ENCODE measurements at places on chromosomes 11 and 22.

DNA sequence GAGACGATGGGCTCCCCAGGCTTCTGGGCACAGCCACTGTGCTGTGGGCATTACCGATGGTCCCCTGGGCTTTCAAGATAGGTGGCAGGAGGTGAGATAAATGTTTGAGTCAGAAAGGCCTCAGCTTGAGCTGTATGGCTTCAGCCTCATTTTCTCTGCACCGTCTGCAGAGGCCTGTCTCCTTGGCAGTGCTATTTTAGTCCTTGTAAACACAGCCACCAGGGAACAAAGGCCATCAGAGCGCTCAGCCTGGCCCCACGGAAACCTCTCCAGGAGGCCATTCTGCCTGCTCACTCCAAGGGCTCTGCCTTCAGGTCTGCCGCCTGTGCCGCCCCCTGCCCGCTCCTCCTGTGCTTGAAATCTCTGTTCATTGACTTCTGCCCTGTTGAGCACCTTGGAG lies 1424.9 kb downstream of the TBC1D22A start:
- DNase-seq, result no peak

GRCh38 chr22:20271114-20271994 lies 3.2 kb upstream of the RTN4R start:
- DNase-seq, result no peak

DNA sequence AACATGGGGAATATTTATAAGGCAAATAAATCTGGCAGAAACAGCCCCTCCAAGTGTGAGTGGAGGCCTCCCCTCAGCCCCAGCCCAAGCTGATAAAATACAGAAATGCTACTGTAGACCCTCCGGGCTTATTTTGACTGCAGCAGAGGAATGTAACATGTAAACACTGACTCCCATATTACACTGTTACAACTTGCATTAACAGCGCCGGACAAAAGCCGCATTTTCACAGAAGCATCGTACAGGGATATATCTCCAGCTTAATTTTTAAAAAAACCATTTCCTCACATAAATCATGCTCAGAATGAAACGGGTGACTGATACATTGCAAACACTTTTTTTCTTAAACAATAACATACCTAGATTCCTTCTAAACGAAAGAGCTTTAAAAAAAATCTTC lies 36.6 kb upstream of the COMT start:
- no peak for DNase-seq

DNA sequence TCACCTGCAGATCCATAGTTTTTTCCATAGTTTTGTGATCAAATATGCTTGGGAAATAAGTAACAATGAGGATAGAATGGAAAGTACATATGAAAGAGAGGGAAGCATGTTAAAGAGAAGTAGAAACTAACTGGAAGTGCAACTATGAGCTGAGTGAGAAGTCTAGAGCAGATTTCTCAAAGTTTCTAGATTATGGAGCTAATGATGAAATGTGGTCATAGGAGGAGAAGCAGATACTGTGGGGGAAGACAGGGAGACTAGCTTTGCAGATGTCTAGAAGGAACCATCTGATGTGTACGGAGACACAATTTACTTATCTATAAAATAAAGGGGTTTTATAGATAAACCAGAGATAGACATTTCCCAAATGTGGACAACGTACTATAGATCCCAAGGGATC lies 37.1 kb downstream of the RELT start:
- no peak for DNase-seq

DNA sequence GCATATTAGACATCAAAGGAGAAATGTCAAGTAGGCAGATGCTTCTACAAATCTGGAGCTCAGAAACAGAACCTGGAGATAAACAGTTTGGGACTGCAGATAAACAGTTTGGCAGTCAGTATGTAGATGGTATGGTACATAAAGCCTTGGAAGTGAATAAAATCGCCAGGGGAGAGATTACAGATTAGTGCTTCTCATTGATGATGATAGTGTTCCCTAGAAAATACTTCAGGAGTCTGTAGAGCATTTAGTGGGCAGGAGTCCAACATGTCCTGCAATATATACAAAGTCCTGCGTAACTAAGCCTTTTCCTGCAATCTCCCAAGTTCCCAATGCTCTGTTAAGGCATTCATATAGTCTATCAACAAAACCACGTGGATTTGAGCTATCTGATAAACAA lies 35.2 kb downstream of the NARS2 start:
- DNase-seq, result no peak

DNA sequence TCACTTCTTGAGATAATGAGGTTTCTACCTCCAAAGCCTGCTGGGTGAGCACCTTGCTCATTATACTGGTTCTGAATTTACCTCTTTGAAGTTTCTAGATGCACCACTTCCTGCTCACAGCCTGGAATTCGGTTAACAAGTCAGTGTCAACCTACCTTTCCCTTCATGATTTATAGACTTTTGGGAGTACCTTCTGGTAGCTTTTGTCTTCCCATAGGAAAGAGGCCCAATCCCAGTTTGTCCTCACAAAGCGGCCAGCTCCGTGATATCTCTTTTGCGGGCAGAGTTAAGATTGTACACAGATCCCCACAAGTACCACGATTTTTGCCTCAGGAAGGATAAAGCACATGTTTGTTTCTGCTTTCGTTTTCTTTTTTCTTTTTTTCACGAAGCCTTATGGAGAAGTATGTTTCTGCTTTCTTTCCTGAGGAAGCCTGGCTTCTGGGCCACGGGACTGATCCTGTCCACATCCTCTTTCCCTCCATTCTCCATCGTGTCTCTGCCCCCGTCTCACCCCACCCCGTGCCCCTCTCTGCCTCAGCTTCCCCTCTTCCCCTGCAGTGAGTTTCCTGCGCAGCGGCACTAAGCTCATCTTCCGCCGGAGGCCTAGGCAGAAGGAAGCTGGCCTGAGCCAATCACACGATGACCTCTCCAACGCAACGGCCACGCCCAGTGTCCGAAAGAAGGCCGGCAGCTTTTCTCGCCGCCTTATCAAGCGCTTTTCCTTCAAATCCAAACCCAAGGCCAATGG lies 5.7 kb upstream of the HINFP start:
- no peak for DNase-seq

DNA sequence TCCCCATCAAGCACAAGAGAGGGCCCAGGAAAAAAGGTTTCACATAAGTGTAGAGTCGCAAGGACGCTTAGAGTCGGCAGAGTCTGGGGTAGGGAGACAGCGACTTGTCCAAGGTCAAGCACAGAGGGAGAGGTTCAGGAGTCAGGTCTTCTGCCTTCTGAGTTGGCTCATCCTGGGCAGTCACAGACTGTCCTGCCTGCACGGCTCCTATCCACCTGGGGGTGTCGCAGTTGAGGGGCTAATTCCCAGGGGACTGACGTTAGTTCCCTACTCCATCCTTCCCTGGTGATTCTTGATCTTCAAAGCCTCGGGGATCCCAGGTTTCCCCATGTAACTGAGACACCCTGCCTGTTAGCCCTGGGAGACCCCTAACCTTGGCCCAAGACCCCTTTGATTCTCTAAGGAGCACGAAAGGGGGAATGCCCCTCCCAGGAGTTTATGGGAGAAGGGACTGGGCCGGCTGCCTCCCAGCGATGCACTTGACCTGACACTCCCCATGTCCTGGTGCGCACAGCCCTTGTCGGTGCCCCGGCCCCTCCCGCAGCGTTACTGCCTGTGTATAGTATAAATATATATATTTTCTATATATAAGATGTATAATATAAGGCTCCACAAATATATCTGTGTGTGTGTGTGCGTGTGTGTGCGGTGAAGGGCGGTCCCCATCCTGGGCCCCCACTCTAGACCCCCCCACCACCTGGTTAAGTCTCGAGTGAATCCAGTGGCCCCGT lies 14.7 kb upstream of the TAB1 start:
- no peak for DNase-seq

GRCh38 chr11:62514151-62514550 lies 32.5 kb downstream of the AHNAK start:
- no peak for DNase-seq

- DNase-seq, result no peak
These were observed 57.7 kb downstream of the GAB2 start for GRCh38 chr11:78359921-78360320.

- DNase-seq, result no peak
These were observed 111.7 kb downstream of the MORC2 start for GRCh38 chr22:30856741-30857502.

DNA sequence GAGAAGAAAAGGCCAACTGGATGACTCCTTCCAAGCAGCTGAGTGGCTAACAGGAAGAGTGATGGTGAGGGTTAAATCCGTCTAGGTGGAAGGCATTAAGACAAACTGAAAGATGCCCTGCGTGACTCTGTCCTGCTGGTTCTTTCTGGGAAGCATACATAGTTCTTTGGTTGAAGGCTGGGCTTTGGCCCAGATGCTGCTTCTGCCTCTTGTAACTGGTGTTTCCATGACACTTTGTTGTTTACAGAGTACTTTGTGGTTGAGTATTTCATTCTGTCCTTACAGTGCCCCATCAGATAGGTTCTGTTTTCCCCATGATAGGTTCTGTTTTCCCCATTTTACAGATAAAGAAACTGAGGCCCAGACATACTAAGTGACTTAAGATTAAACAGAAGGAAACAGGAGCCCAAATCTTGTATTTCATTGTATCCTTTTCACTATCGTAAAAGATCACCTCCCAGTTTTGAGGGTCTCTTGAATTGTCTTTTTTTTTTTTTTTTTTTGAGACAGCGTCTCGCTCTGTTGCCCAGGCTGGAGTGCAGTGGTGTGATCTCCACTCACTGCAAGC lies 124.3 kb upstream of the RASSF10 start:
- no peak for DNase-seq

DNA sequence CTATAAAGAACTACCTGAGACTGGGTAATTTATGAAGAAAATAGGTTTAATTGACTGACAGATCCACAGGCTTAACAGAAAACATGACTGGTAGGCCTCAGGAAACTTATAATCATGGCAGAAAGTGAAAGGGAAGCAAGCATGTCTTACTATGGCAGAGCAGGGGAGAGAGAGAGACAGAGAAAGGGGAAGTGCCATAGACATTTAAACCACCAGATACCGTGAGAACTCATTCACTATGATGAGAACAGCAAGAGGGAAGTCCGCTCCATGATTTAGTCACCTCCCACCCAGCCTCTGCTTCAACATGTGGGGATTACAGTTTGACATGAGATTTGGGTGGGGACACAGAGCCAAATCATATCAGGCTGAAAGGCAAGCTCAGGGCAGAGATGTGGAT lies 327.1 kb upstream of the DDI1 start:
- DNase-seq, result no peak

GRCh38 chr22:44884968-44885805 lies 124.6 kb downstream of the PHF21B start:
- no peak for DNase-seq
